ENCODE measurements at places on chromosomes 5 and 9.

GRCh38 chr9:109238125-109238524, 71.1 kb upstream of the FRRS1L start:
- DNase-seq, result no peak

- DNase-seq, result no peak
Observed at GRCh38 chr9:87359264-87359663, 138.4 kb upstream of the DAPK1 start.

- DNase-seq, result no peak
Observed at GRCh38 chr5:107408564-107408963, 262.2 kb downstream of the EFNA5 start.

GRCh38 chr9:123162791-123163345, 105.5 kb downstream of the STRBP start:
- DNase-seq, result no peak

DNA sequence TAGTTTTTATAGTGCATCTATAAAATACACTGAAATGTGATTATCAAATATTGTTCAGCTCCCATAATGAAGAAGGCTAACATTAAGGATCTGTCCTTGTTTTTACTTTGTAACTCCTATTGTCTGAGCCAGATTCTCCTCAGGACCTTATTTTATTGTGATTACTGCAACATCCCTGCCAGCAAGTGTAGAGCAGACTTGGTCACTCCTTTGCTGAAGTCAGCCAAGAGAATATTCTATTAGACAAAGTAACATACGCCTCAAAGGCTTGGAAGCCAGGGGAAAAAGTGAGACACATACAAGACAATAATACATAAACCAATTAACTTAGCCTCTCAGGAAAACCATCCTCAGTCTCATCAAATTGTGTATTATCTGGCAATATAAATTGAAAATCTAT, 269.6 kb downstream of the ARL15 start:
- no peak for DNase-seq

DNA sequence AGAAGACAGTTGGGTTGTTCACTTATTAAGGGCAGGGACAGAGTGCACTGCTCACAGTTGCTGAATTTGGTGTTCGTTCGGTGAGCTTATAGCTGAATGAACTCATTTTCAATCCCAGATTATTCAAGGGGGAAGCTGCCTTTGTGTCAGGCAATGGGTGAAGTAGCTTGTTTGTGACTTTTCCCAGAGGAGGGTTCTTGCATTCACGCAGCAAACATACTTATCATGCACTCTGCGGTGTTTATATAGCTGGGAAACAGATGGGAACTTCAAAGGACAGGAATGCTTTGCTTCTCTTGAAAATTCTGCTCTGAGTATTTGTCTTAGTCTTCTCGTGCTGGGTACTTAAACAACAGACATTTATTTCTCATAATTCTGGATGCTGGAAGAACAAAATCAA, 64.7 kb upstream of the ABCA1 start:
- peak; percentile 68 for DNase-seq

DNA sequence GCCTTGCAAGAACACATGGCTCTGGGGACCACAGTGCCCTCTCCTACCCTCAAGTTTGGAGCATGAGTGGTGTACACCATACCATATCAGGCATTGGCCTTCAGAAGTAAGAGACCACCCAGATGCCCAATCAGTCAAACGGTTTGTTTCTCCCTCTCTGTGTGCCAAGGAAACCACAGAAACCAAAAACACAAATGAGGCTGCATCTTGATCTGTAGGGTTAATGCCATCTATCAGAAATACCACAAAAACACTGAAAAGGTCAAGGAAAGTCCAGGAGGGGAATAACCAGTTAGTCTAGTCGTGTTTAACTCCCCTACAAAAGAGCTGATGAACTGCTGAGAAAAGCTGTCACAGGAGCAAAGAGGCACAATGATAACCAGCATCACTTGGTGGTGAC, 78.4 kb downstream of the INSYN2B start:
- DNase-seq, result no peak

- DNase-seq, result no peak
Observed at GRCh38 chr9:24939109-24939850, 393.6 kb upstream of the IZUMO3 start.

DNA sequence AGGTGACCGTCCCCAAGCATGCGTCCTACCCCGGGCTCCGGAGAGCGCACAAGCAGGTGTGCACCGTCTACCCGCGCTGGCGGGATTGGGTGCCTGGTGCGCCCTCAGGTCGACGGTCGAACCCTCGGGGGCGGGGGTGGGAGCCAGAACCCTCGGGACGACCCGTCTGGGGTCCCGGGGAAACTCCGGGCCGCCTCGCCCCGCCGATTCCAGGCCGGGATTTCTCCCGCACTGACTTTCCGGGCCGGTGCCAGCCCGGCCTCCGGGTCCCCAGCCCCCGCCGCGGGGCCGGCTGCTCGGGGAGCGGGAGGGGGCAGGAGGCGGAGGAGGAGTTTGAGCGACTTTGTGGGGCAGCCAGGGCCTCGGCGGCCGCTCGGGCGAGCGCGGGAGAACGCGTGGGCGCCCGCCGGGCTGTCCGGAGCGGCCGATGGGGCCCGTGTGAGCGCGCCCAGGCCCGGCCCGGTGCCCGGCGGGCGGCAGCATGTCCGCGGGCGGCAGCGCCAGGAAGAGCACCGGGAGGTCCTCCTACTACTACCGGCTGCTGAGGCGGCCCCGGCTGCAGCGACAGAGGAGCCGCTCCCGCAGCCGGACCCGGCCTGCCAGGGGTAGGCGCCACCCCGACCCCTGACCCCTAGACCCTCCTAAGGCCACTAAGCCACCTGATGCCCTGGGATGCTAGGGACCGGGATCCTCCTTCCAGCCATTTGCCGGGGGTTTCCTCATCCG, at the start of gene DAB2IP:
Gene DAB2IP, plus strand, starts transcription at position 340 of the 726 bp plus-strand sequence. Its CDS starts 142 bp downstream, at position 482.
- peak; percentile 62 for DNase-seq

GRCh38 chr5:148697180-148697808, 43.0 kb upstream of the HTR4 start:
- DNase-seq, result peak; percentile 17

- DNase-seq, result no peak
Observed at GRCh38 chr5:168481330-168481788, 4.9 kb upstream of the RARS1 start.

DNA sequence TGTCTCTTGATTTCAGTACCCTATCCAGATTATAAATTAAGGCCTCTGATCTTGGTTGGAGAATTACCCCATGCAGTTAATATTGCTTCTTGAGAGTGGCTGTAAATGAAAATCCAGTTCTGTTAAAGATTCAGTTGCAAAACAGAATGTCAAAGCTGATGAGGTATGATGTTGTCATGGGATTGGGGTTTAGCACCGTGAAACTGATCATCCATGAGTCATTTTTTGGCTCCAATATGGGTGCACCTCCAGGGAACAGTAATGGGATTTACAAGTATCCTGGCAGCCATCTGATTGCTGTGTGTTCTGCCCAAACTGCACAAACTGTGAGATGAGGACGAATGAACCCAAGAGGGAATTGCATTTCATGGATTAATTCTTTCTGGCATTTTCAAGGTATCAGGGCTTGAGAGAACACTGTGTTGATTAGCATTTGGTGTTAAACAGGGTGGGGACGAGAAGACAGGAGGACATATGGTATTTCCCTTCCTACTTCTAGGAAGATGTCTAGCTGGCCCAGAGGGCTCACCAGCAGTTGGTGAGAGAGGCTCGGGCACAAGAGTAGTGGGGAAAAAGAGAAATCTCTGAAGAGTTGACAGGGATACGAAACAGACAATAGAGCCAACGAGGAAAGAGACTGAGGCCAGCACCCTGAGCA, 214.7 kb downstream of the GAS1 start:
- peak; percentile 95 for DNase-seq

GRCh38 chr9:90881648-90882047, 80.0 kb downstream of the SYK start:
- no peak for DNase-seq

- DNase-seq, result no peak
Observed at GRCh38 chr5:181069767-181070491, 29.9 kb downstream of the BTNL9 start.

DNA sequence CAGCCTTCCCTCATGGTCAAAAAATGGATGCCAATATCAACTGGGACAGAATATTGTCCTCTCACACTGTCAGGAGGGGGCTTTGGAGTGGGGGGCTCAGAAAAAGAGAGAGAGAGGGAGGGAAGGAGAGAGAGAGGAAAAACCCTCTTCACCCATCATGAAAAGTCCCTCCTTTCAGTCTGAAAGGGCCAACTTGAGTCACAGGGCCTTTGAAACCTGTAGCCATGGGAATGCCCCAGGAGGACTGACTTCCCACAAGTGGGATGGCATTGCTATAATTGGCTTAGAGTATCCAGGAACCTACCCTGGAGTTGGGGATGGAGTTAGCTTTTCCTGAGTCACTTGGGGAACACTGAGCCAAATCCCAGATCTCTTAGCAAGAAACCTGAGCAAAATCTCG, 41.2 kb downstream of the DNAJC21 start:
- no peak for DNase-seq

GRCh38 chr9:137236238-137236935, 4.7 kb upstream of the TUBB4B start:
- peak; percentile 76 for DNase-seq

DNA sequence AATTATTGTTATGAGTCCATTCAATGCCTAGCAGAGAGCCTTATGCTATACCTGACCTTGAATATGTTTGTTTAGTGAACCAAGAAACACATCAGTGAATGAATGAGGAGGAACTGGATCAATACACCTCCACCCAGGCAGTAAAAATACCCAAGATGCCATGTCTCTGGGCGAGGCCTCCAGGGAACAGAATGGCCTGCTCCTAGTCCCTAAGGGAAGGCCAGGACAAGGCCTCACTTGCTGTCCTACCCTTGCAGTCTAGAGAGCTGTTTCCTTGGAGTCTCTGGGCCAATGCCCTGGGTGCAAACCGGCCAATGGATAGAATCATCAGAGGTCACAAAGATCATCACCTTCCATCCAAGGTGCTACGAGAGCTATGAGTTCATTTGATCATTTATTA, 26.1 kb downstream of the TNIP1 start:
- DNase-seq, result no peak

GRCh38 chr5:173974688-173975239, 14.2 kb upstream of the C5orf47 start:
- DNase-seq, result no peak

DNA sequence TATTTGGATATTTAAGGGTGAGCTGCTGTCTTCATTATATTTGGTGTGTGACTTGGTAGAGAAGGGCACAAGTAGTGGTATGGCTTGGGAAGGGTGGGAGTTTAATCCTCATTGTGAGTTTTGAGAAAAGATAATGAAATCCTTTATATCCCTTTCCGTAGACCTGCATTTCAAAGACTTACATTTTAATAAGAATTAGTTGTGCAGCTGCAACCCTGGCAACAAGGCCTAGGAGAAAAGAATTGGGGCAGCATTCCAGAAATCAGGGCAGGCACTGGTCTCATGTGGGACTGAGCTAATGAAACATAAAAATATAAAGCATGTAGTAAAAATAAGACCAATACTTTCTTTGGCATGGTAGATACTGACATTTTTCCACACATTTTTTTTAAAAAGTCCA, 60.5 kb downstream of the CDC42SE2 start:
- peak; percentile 12 for DNase-seq

DNA sequence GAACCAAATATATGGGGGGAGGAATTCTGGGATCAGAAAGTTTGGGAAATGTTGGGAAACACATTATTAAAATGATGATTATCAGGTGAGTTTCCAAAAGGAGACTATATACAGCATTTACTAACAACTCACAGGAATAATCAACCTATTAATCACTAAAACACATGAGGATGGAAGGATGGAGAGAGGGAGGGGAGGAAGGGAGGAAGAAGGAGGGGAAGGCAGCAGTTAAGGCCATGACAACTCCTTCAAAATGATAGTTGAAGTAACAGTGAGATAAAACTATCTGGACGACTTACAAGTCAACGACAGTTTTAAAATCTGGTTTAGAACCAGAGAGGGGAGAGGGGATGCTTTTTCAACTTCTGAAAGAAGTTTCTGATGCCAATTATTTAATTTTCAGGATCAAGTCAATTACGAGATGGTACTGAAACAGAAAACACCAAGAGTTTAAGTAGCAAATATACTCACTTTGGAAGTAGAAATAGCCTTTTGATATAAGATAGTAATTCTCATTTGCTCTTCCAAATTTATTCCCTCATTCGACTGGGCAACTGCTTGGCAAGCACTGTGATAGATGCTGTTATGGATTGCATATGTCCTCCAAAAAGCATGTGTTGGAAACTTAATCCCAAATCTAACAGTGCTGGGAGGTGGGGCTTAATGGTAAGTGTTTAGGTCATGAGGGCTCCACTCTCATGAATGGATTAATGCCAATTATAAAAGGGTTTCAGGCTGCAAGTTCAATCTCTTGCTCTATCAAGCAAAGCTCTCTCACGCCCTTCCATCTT, 30.4 kb downstream of the FBXW11 start:
- DNase-seq, result no peak

GRCh38 chr9:137168904-137169856, 671 bp downstream of the LRRC26 start:
- no peak for DNase-seq

- no peak for DNase-seq
Observed at GRCh38 chr5:142627383-142628217, 58.3 kb downstream of the FGF1 start.

DNA sequence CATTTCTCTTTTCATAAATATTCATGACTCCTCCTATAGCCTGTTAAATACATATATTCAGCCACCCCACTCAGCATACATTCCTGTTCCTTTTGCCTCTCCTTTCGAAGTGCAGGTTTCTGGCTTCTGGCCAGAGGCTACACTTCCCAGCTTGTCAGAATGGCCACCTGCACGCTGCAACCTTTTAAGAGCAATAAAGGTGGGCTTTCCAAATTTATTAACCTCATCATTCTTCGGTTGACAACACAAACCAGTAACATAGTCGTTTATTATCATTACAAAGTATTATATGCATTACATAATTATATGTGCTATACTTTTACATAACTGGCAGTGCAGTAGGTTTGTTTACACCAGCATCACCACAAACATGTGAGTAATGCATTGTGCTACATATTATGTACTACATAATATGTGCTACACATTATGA, 16.5 kb upstream of the TMEM171 start:
- no peak for DNase-seq
